Osteocyte (in vitro differentiated cells): ENCODE measurements at places on chromosomes 12 and 14. TPM values are rescaled to one million over a fixed set of nuclear protein-coding genes. Genes with fewer than 3 reads are reported as not detected.

Gene CFL2
- 42.0 and 47.0 TPM in 2 replicates for total RNA-seq

DNA sequence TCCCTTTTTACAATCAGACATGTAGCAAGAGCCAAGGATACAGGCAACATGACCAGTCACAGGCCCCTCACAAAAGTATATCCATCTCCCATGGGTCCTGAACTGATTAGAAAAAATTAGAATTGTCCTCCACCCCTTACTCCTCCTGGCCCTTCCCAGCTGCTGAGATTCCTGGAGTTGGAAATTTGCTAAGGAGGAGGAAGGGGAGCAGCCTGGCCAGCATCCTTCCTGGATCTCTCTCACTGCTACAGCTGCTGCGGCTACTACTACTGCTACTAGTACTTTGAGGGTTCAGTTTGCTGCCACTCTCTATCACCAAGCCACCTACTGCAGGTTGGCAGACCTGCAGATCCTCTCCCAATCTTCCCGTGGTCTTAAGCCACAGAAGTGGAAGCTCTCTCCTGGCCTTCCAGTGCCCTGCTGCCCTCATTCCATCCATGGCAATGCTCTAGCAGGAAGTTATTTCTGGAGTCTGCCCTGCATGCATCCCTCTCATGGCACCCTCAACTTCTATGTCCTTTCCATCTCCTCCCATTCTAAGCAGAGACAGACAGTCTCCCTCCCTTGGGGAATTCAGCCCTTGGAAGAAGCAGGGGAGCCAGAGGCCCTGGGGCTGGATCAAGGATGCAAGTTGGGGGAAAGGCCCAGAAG lies 1.0 kb downstream of the ITGA7 start:
- H3K4me3 ChIP-seq, result peak overlapping the region; percentile 76
- H3K27ac ChIP-seq, result no peak overlapping the region
- peaks cover 3% of the 10 kb centered on the region for H3K36me3 ChIP-seq
- peaks cover 31% of the 10 kb centered on the region for H3K27me3 ChIP-seq
- peaks cover 16% of the 10 kb centered on the region for H3K4me1 ChIP-seq

Gene BDKRB2
- 0.31 and 0.40 TPM in 2 replicates for total RNA-seq

- peak overlapping the region; percentile 88 for H3K4me3 ChIP-seq
- no peak for DNase-seq
- peaks cover 39% of the 10 kb centered on the region for H3K4me1 ChIP-seq
- no peaks in the 10 kb centered on the region for H3K27me3 ChIP-seq
Measured at GRCh38 chr14:21068521-21069387, 1.4 kb upstream of the ARHGEF40 start.

Gene TSHR
- total RNA-seq, result not detected in 2 replicates

- no peak overlapping the region for H3K4me3 ChIP-seq
- no peak for DNase-seq
- peaks cover 22% of the 10 kb centered on the region for H3K4me1 ChIP-seq
- H3K36me3 ChIP-seq, result no peaks in the 10 kb centered on the region
- H3K27me3 ChIP-seq, result no peaks in the 10 kb centered on the region
Measured at GRCh38 chr12:105469701-105470100, 139.2 kb downstream of the C12orf75 start.

- H3K4me1 ChIP-seq, result no peaks in the 10 kb centered on the region
- no peak overlapping the region for H3K4me3 ChIP-seq
- no peak for DNase-seq
- H3K36me3 ChIP-seq, result no peaks in the 10 kb centered on the region
Measured at GRCh38 chr12:61781021-61781581, 479.1 kb upstream of the USP15 start.

Gene CEBPE
- total RNA-seq, result not detected in 2 replicates

- no peaks in the 10 kb centered on the region for H3K4me1 ChIP-seq
- no peaks in the 10 kb centered on the region for H3K36me3 ChIP-seq
- peaks cover 4% of the 10 kb centered on the region for H3K27me3 ChIP-seq
- no peak for DNase-seq
- no peak overlapping the region for H3K4me3 ChIP-seq
Measured at GRCh38 chr12:67609226-67609870, 39.2 kb upstream of the DYRK2 start.

GRCh38 chr12:18297902-18298301 lies 36.6 kb downstream of the PIK3C2G start:
- no peak for DNase-seq
- no peak overlapping the region for H3K4me3 ChIP-seq
- no peak overlapping the region for H3K27ac ChIP-seq

GRCh38 chr12:48118284-48118871 lies 786 bp upstream of the PFKM start:
- H3K36me3 ChIP-seq, result peaks cover 6% of the 10 kb centered on the region
- peaks cover 19% of the 10 kb centered on the region for H3K4me1 ChIP-seq
- peak overlapping the region; percentile 91 for H3K27ac ChIP-seq
- H3K27me3 ChIP-seq, result peaks cover 14% of the 10 kb centered on the region
- DNase-seq, result no peak

Gene NUAK1
- total RNA-seq, result 20.2 and 21.1 TPM in 2 replicates

GRCh38 chr14:58705066-58705465 lies 67.3 kb downstream of the DACT1 start:
- H3K27ac ChIP-seq, result no peak overlapping the region
- H3K4me3 ChIP-seq, result no peak overlapping the region
- no peak for DNase-seq
- H3K27me3 ChIP-seq, result no peaks in the 10 kb centered on the region

Gene GARIN6
- not detected in 2 replicates for total RNA-seq

DNA sequence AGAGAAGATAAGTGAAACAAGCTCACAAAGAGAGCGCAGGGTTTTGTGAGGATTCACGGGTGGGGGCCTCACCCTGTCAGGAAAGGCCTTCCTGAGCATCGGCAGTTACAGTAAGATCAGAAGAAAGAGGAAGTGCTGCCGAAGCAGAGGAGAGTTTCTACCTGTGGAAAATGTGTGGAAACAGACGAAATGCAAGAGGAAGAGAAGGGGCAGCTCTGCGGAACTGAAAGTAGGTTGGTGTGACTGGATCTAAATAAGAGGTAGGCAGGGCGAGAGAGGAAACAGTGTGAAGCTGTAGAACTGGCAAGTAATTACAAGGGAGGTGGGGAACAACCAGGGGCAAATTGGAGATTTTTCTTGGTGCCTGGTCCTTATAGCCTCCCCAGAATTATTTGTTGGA lies 2.6 kb downstream of the GPR68 start:
- H3K4me3 ChIP-seq, result no peak overlapping the region
- H3K27me3 ChIP-seq, result no peaks in the 10 kb centered on the region
- no peak overlapping the region for H3K27ac ChIP-seq
- DNase-seq, result no peak
- no peaks in the 10 kb centered on the region for H3K36me3 ChIP-seq

- no peak overlapping the region for H3K4me3 ChIP-seq
- peaks cover 28% of the 10 kb centered on the region for H3K36me3 ChIP-seq
- no peaks in the 10 kb centered on the region for H3K27me3 ChIP-seq
- peaks cover 52% of the 10 kb centered on the region for H3K4me1 ChIP-seq
- DNase-seq, result no peak
Measured at GRCh38 chr14:51666826-51667225, 15.1 kb downstream of the FRMD6 start.

GRCh38 chr12:25769082-25769945 lies 189.2 kb upstream of the RASSF8 start:
- H3K36me3 ChIP-seq, result no peaks in the 10 kb centered on the region
- H3K4me3 ChIP-seq, result no peak overlapping the region
- no peaks in the 10 kb centered on the region for H3K27me3 ChIP-seq
- peaks cover 34% of the 10 kb centered on the region for H3K4me1 ChIP-seq
- DNase-seq, result no peak

Gene TEX52
- not detected in 2 replicates for total RNA-seq

GRCh38 chr12:6358881-6359280 lies 16.5 kb downstream of the SCNN1A start:
- H3K36me3 ChIP-seq, result no peaks in the 10 kb centered on the region
- no peak for DNase-seq
- no peak overlapping the region for H3K27ac ChIP-seq
- H3K4me3 ChIP-seq, result no peak overlapping the region
